ENCODE measurements at places on chromosomes 6 and 20.

GRCh38 chr6:144177726-144178125 lies 27.4 kb downstream of the STX11 start:
- no peak for DNase-seq

GRCh38 chr6:165223101-165223500 lies 86.3 kb downstream of the C6orf118 start:
- no peak for DNase-seq

GRCh38 chr6:36118550-36119107 lies 11.7 kb upstream of the MAPK13 start:
- DNase-seq = no peak

DNA sequence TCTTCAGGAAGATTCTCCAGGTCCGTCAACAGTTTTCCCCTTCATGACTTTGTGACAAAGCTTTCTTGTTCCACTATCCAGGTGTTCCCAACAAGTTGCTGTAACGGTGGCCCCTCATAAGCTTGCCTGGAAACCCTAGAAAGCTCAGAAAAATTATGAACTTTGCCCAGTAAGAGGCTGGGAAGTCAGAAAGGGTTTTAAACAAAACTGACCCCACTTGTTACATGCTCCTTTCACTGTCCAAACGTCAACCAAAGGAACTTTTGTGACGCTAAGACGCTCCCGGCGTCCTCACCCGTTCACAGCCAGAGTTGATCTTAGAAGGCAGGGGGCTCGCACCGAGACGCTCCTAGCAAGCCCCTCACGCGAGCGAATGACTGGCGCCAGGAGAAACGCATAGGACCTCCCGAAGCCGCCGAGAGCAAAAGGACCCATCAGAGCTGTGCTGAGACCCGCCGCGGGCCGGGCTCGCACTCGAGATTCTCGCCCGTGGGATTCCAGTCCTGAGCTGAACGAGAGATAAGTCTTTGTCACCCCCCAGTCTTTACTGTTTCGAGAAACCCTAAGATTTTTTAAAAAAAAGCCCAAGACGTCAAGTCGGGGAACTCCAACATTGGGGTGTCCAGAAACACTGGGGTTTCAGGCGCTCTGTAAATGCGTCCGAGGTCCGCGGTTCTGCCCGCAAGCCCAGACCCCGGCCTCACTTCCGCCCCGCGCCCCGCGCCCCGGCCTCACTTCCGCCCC lies 544 bp upstream of the ACAT2 start:
- peak; percentile 31 for DNase-seq

DNA sequence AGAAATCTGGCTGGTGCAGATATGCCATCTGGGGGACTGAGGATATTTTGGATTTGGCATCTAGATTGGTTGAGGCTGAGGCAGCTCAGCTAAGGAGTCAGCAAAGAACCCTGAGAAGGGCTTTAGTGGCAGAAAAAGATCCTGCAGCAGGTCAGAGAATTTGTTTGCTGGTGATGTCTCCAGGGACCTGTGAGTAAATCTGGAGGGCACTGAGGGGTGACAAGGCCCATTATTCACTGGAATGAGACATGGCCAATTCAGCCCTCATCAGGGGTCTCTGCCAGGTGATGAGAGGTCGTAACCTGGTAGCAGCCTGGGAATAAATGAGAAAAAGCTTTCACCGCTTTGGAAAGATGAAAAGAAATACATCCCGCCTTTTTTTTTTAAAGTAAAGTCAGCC lies 118.3 kb upstream of the FBXL4 start:
- no peak for DNase-seq

GRCh38 chr6:163709255-163709654 lies 294.7 kb downstream of the QKI start:
- DNase-seq = no peak

DNA sequence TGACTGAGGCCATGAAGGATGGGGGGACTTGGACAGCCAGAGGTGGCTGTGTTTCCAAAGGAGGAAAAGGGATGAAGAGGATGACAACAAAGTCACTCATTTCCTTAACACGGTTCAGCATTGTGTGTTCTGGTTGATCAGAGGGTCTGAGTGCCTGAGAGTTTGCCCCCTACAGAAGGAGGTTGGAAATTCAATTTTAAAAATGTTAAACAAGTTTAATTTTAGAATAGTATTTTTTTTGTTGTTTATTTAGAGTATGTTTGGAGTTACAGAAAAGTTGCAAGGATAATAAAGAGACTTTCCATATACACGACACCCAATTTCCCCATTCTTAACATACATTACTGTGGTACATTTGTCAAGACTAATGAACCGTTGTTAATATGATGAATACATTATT lies 10.3 kb upstream of the VAPB start:
- DNase-seq = no peak

GRCh38 chr6:11688425-11688709 lies 90.2 kb downstream of the ADTRP start:
- DNase-seq = no peak

Measured in uterus (tissue), 4 donors.